ENCODE measurements at places on chromosomes 7 and 10.
A peak's percentile ranks its signal among the peaks of the same experiment; 100 is the strongest.

- DNase-seq = no peak
Observed at GRCh38 chr10:25226775-25227682, 52.2 kb downstream of the GPR158 start.

DNA sequence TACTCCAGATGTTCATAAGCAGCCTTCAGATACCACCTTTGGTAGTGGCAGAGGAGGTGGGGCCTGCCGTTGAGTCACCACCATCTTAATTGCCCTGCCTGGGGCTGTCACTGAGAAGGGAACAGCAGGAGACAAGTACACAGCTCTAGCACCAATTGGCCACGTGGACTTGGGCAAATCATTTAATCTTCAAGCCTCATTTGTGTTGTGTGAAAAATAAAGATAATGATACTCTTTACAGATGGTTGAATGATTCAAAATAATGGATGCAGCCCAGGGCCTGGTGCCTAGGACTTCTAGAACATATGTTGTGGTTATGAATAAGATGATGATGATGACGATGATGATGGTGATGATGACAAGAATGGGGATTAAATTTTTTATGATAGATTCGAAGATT, 111.9 kb upstream of the ADAM12 start:
- no peak for DNase-seq

DNA sequence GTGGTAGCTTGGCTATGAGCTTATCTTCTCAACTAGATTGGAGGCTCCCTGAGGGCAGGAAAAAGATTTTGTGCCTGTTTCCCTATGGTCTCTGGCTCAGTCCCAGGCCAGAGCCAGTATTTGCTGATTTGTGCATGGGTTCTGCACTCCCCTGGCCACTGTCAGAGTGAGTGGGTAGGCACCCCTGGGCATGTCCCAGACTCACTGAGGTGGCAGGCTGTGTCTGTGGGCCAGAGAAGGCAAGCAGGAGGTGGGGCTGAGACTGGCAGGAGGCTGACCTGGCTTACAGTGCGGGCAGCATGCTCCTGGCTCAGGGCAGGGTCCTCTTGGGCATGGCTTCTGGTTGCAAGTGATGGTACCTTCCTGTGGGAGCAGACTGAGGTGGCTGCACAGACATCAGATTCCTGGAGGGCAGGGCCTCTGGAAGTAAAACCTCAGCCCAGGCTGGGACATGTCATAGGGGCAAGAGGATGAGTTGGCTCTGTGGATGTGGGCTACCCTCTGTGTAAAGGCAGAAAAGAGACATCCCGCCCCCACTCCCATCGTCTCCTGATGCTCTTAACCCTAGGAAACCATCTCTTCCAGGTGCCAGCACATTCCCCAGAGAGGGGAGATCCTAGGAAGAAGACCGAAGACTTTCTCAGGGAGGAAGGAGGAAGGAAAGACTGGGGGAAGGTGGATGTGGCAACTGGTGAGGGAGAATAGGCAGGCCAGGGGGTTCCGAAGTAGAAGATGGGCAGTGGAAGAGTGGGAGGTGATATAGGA, 4.3 kb downstream of the KCP start:
- DNase-seq = no peak

DNA sequence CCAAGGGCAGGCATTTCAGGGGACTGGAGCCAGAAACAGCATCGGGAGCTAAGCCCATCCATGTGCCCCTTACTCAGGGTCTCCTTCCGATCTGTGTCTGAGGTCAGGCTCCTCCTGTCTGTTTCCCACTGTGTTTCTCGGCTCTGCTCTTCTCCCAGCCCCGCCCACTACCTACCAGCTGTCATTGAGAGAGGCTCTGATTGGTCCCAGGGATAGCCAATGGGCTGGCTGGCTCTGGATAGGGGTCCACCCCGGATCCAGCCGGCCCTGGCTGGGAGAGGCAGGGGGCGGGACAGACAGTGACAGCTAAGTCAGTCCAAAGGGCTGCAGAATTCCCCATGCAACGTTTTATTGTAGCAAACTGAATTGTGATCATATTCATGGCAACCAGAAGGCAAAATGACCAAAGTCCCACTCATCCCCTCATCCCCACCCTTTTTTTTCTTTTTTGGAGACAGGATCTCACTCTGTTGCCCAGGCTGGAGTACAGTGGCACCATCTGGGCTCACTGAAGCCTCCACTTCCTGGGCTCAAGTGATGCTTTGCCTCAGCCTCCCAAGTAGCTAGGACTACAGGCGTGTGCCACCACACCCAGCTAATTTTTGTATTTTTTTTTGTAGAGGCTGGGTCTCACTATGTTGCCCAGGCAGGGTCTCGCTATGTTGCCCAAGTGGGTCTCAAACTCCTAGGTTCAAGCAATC, 76.3 kb downstream of the CLIP2 start:
- no peak for DNase-seq

- DNase-seq = no peak
Observed at GRCh38 chr7:7584653-7585052, 18.0 kb downstream of the MIOS start.

DNA sequence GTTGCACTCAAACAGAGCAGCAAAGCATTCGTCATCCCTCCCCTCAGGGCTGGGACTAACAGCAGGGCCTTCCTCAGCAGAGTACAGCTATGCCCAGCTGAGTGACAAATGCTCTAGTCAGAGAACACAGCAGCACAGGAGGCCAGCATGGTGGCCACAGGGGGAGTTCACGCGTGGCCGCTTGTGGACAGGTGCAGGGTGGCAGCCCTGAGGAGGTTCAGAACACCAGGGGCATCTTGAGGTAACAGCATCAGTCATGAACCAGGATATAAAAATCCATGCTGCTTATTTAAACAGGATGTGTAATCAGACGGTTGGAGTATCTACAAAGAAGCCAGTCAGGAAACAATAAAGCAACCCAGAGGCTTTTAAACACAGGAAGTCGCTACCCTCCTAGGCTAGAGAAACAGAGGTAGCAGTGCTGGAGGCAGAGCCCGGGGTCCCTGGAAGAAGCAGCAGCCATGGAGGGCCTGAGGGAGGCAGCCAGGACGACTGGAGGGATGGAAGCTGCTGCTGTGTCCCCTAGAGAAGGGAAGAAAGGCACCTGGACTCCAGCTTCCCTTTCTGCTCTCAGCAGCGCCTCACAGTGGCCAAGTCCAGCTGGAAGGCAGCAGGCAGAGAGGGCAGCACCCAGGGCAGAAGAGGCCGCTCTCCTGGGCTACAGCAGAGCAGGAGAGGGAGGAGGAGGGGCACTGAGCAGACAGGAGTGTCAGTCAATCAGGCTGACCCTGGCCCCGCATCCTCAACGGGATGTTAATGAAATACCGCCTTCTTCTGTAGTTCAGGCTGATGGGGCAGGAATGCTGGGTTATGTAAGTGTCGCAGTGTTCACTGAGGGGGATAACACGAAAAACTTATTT, 70.8 kb upstream of the UCN3 start:
- DNase-seq = peak; percentile 82

DNA sequence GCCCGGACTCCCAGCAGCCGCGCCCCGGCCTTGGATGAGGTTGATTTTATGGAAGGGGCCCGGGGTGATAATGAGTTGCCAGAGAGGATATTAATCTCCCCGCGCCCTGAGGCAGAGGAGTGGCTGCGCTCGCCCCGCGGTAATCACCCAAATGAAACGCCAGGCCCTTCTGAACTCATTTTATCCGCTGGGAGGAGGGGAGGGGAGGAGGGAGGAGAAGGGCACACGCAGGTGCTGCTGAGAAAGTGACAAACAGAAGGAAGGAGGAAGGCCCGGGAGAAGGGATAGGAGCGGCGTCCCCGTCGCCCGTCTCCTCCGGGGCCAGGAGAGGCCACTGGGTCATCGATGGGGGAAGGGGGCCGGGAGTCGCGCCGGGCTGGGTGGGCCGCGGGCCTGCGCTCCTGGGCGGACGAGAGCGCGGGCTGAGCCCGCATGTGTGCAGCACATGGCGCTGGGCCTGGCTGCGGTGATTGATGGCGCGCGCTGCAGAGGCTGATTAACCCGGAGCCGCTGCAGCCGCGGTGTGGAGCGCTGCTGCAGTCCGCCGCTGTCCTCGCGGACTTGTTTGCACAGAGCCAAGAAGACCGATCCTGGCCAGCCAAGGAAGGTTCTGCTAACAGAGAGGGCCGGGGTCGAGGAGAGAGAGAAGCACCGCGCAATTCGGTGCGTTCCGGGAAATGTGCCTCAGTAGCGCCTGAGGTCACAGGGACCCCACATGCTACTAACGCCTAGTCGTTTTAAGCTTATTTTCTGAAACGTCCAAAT, 6.5 kb downstream of the MNX1 start:
- no peak for DNase-seq

- DNase-seq = no peak
Observed at GRCh38 chr7:140525743-140526142, 46.4 kb upstream of the MKRN1 start.

DNA sequence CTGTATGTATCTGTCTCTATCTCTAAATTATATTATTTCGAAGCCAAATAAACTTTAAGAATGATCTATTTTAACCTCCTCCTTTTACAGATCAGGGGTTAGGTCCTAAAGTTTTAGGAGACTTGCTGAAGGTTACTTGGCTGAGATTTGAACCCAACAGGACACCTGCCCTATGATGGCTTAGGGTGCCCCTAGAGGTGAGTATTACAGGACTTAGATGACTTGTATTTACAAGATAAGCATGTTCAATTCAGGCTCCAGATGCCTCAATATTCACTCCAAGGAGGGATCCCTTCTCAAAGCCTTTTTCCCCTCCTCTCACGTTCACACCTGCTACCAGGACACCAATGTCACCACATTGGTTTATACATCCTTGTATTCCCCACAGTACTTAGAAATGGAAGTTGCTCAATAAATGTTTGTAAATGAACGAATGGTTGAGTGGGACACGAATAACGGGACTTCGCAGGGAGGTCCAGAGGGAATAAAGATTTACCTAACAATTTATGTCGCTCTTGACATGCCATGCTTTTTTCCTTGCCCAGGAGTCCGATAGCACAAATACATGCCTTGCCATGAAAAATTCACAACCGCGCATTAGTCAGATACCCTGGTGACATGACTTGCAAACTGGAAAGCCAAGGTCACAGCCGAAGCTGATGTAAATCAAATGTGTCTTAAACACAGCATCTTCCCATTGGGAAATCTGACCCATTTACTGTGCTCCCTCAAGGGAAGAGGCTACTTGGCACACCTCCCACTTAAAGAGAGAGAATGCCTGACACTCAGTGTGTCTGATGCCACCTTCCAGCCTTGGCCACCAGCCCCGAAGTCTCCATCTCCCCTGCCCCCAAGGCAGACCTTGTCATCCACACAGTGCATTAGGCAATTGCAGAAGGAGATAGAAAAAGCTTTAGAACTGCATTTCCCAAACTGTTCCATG, 872.2 kb upstream of the AUTS2 start:
- no peak for DNase-seq

GRCh38 chr7:111558991-111559390, 3.3 kb downstream of the IMMP2L start:
- no peak for DNase-seq

DNA sequence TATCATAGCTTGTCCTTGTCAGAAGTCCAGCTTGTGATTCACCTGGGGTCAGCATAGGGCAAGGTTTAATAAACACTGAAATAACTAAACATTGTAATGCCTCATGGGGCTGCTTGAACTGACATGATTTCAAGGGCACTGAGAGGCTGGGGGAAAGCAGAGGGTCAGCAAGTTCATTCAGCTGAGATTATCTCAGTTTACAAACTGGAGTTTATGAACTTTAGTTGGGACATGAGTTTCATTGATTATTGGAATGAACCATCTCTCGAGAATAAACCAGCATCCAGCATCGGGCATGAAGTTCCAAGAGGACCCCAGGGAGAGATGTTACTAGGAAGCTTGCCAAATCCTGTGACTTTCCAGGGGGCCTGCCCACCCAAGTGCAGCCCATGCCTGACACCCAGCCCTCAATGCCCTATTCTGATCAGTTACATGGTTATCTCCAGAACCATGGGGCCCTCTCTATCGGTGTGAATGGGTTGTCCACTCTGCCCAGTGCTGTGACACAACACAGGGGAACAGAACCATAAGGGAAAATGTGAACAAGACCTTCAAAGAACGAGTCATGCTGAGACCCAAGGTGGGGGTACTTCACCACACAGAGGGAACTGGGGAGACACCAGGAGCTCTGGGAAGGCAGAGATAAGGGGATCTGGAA, 7.9 kb upstream of the CYP3A7 start:
- no peak for DNase-seq

DNA sequence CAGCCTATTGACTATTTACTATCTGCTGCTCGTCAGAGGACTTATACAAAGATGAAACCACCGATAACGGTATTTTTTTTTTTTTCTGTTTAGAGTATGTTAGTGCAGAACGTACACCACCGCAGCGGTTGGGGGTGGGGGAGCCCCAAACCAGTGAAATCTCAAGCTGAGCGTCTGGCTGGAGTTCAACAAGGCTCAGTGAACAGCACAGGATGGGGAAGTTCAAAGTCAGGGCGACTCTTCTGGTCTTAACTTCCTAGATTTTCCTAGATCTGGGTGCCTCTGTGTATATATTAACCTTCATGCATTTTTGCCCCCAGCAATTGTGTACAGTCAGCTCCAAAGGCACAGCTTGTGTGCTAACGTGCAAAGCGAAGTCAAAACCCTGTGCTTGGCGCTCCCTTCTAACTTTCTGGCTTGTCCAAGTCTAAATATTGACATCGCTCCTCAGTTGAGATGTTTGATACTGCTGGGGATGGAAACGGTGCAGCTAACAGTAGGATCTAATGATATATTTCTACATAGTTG, 1.1 kb downstream of the RHOBTB1 start:
- DNase-seq = no peak

GRCh38 chr10:4532467-4532866, 293.5 kb upstream of the AKR1E2 start:
- no peak for DNase-seq

DNA sequence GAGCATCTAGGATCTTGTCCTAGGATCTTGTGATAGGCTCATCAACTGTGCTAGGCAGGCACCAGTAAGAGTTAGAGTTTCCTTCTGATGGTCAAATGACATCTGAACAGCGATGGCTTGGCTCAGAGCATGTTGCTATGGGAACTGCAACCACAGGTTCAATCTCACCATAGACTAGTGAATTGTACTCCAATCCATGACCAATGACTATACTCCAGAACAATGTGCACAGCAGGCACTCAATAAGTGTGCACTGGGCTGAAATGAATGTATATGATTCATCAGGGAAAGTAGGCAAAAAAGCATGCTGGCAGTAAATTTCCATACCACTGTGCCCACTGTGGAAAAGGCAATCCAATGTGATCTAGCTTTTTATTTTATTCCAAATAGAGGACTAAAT, 163.6 kb upstream of the HPS1 start:
- DNase-seq = no peak

DNA sequence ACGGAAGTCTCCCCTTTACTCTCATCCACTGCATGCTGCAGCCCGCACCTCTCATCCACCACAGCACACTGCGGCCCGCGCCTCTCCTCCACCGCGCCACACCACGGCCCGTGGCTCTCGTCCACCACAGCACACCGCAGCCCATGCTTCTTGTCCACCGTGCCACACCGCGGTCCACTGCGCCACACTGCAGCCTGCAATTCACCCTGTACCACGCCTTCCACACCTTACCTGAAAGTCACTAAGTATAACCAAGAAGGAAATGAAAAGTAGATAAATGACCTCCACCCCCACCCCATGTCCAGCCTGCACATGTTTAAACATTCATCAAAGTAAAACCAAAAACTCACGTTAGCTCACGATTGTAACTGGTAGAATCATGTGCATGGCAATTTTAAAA, 176.1 kb downstream of the DIP2C start:
- no peak for DNase-seq

All from GF-D8 (cell line).